ENCODE measurements at places on chromosomes 7 and 10.

DNA sequence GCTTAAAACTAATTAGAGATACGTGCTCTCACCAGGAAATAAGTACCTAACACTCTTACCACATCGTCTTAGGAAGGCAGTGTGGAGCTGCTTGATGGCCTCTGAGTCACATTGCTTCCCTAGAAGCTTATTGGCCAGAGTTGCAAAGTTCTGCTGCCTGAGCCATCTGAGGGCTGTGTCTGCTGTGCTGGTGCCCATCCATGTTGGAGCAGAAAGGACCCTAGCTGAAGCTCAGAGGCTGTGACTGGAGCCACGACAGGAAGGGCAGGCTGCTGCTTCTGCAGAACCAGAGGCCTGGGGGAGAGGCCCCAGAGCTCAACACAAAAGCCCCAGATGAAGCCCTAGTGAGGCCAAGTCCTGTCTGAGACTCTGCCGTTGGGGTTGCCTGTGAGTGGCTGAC, 64.8 kb upstream of the IGFBP3 start:
- no peak for DNase-seq

DNA sequence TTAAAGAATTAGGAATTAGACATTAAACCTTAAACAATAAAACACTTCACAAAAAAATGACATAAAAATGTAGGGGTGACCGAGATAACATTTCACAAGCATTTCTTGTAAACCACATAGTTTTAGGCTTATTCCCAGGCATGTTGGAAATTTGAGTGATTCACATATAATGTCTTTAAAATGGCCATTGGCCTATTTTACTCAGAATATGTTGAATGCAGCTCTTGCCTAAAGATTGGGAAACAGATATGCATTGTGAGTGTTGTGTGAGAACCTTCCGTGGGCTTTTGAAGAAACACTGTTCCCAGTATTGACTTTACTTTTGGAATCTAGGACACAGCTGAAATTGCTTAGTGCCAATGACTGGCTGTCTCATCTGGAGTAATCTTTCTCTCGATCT, 79.6 kb downstream of the ARL5B start:
- no peak for DNase-seq

DNA sequence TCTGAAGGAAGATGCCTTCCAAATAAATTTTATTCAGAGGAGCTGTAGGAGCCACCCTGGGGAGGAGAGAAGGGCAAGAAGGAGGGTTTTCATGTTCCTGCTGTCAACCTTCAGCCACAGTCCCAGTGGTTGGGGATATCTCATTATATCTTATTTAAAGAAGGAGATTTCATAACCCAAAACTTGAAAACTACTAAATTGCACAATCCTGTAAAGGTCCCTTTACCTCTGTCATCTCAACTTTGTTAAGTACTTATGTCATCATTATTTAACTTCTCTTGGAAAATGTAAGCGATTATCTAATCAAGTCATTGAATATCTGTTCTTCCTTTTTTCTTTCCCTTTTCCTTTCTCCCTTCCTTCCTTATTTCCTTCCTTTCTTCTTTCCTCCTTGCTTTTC, 794.5 kb upstream of the IGFBP3 start:
- no peak for DNase-seq

DNA sequence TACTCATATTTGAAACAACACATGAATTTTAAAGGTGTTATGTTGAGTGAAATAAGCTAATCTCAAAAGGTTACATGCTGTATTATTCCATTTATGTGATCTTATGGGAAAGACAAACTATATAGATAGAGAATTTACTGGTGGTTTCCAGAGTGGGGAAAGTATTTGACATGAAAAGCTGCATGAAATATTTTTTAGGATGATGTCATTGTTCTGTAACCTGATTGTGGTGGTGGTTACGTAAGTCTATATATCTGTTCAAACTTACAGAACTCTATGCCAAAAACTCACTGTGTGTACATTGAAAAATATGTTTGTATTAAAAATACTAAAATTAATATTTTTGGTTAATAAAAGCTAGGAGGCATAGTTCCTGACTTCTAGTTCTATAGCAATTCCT, 453.0 kb downstream of the SORCS3 start:
- no peak for DNase-seq

Data from right hindlimb (tissue), 1 donor.